Omental fat pad (tissue), 4 donors: ENCODE measurements at places on chromosomes 4 and X.

DNA sequence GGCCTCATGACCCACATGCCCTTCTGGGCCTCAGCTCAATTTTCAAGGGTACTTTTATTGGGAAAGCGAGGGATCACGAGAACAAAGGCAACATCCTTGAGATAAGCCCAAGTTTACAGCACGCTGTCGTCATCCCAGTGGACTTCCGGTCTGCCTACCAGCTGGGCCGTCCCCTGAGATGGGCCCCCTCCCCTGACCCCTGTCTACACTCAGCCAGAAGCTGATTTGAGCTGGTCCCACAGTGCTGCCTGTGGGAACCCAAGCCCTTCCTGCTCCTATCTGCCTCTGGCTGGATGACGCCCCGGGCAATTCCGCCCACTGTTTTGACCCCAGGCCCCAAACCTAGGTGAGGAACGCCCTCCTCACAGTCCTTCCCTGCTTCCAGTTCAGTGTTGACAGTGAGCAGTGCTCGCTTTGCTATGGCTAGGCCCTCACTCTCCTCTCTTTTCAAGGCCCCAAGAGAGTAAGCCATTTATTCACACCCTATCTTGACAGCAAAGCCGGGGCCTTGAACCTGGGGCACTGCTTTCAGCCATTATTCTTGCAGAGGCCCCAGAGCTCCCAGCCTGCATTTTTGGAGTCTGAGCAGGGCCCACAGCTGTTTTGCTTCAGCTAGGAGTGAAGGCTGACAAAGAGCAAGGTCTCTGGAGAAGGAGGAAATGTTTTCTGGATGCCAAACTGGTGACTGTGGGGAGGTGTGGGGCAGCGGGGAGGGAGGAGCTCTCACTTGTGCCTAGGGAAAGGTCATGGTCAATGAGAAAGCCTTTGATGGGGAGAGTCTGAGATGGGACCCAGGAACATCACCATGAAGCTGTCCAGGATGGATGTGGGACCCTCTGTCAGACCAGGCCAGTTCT is 164.6 kb upstream of the BCOR start:
- DNase-seq = no peak

GRCh38 chrX:150148749-150149672 is 210.7 kb upstream of the EOLA2 start:
- no peak for DNase-seq

DNA sequence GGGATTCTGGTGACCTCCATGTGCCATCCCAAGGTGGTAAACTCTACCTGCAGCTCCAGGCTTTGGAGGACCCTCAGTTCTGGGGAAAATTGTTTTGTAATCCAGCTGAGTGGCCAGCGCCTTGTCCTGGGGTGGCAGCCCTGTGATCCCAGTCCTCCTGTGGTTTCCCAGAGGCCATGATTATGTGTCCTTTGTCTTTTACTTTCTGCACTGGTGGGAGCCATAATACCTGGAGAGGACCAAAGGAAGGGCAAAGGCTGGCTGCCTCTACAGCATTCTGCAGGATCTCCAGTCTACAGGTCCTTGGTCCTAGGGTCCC is 64.0 kb downstream of the NBDY start:
- DNase-seq = no peak

DNA sequence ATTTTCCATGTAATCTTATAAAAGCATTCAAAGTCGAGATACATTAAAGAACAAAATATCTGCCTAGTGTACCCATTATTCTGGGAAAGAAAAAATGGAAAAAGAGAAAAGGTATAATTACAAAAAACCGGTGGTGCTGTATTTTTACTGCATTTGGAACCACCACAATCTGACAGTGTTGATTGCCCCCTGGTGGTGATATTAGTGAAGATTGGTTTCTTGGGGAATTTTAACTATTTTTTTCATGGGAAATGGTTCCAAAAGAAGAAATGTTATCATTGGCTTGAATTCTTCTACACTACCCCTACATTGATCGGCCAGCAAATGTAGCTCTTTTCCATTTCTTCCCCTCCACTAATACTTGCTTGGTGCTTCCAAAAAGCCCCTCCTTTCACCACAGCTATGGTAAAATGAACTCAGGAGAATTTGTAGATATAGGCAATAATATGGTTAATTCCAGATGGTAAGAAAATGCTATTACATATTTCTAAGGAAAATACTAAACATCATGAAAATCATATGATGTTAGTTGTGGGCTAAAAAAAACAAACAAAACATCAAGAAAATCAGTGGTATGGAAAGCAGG is 50.0 kb downstream of the COX18 start:
- no peak for DNase-seq

GRCh38 chrX:154714925-154715324 is 36.0 kb downstream of the GAB3 start:
- no peak for DNase-seq
